Stimulated activated CD4-positive, alpha-beta T cell treated with anti-CD3 and anti-CD28 coated beads, Interleukin-12 subunit alpha, Interleukin-12 subunit beta, amount 100 ng/mL, for 48 hours (primary cell): ENCODE measurements at places on chromosomes 4 and X.

- DNase-seq: no peak
Measured at GRCh38 chr4:16196482-16197393, 29.5 kb downstream of the TAPT1 start.

- no peak for DNase-seq
Measured at GRCh38 chrX:825991-826390, 195.4 kb downstream of the SHOX start.

DNA sequence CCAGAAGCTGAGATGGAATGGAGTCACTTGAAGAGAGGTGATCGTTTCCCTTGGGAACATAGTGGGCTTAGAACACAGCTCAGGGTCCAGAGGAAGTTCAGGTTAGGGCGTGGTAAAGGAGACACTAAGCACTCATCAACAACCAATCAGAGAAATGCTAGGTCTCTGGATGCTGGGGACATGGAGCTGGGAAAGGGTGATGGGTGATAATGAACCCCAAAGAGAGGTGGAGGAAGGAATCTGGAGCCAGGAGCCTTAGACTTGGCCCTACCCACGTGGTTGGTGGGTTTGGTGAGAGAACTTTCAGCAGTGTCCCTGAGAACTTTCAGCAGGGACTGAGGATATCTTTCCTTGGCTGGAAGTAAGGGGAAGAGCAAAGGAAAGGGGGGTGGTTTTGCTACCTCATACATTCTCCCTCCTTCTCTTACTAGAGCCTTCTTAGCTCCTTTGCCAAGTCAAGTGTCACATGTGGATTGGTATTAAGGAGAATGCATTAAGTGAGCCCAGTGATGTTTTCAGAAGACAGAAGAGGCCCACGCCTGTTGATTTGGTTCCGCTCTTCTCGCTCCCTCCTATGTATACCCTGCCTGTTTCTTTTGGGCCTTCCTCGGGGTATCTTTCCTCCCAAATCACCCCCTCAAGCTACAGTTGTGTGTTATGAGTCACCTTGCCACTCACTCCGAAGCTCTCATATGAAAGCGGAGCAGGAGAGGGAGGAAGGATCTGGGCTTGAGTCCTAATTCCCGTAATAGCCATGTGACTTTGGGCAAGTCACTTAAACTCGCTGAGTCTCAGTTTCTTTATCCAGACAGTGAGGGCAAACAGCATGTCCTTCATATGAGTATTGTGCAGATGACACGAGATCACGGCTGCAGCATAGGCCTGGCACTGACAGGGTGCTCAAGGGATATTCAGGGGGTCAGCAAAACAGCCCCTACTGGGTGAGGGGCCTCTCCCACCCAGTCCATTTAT is 63.1 kb downstream of the TSC22D3 start:
- no peak for DNase-seq

- no peak for DNase-seq
Measured at GRCh38 chrX:27964432-27964831, 16.8 kb downstream of the DCAF8L1 start.

- DNase-seq: no peak
Measured at GRCh38 chr4:163710158-163710557, 215.7 kb downstream of the TMA16 start.
